Stimulated activated naive CD8-positive, alpha-beta T cell treated with anti-CD3 and anti-CD28 coated beads, Interleukin-15, amount 100 ng/mL, for 72 hours (primary cell): ENCODE measurements at places on chromosomes 2 and 18.
A peak's percentile ranks its signal among the peaks of the same experiment; 100 is the strongest.

DNA sequence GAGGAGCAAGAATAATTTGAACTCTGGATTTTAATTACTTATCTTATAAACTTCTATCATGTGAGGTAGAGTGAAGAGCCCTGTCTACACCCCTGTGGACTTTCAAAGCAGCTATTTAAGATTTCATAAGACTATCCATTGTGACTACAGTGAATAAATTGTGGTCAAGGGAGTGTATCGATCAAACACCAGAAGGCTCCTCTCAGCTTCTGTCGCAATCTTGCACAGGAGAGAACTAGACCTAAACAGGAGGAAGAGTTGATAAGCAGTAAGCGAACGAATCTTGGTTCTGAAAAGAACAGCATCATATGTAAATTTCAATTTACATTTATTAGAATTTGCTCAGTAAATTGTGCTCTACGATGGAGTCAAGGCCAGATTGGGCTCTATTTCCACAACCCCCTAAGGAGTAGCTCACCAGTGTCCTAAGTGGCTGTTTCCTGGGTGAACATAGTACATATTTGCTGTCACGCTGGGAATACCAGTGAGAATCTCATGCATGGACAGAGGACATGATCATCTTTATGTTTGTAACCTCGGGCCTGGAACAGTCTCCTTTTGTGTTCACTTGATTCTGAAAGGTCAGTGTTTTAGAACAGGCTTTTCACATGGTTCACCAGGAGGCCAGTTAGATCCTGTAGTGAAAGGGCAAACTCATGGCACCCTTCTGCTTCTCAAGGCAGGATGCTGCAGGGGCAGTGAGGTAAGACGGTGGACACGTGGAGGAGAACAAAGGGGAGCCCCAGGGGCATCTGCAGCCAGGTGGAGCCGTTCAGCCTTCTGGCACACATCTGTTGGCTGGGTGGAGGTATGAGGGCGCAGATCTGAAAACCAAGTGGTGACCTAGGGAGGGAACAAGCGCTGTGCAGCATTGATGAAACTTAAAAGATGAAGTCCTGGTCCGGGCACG lies 33.3 kb downstream of the NPAS2 start:
- DNase-seq: no peak

GRCh38 chr2:135820003-135820618 lies 16.9 kb downstream of the LCT start:
- peak; percentile 87 for DNase-seq

DNA sequence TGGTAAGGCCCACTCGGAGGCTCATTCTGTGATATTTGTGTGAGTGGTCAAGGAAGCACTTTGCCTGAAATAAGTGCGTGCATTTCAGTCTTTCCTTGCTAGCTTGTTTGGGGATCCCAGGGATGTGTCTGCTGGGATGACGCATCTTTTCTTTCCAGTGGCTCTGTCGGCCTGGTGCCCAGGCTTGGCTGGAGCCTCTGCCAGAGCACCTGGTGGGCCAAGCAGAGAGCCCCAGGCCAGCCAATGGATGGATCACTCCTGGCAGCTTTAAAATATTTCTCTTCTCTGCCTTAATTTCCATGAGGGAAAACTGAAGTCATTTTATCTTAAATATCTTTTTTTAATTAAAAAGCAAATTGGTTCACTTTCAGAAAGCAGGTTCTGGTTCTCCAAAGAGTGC lies 501.8 kb upstream of the HS6ST1 start:
- no peak for DNase-seq

GRCh38 chr2:13433954-13434353 lies 717.2 kb downstream of the TRIB2 start:
- DNase-seq: no peak

- DNase-seq: no peak
Measured at GRCh38 chr2:10501451-10501961, 53.4 kb upstream of the ODC1 start.

- DNase-seq: no peak
Measured at GRCh38 chr2:100182494-100183361, 40.3 kb upstream of the AFF3 start.

GRCh38 chr18:58148954-58149471 lies 105.0 kb downstream of the NEDD4L start:
- DNase-seq: no peak

- no peak for DNase-seq
Measured at GRCh38 chr2:156343940-156344301, 11.4 kb upstream of the NR4A2 start.

GRCh38 chr2:83534416-83534815 lies 924.7 kb downstream of the SUCLG1 start:
- DNase-seq: no peak

DNA sequence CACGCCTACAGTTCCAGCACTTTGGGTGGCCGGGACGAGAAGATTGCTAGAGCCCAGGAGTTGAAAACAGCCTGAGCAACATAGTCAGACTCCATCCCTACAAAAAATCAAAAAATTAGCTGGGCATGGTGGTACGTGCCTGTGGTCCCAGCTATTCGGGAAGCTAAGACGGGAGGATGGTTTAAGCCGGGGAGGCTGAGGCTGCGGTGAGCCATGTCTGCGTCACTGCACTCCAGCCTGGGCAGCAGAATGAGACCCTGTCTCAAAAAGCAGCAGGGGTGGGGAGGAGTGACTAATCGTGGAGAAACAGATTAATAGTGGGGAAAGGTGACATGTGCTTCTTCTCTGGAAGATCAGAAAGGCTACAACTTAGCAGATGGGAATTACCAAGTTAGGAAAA lies 58.1 kb upstream of the GPC1 start:
- DNase-seq: no peak

DNA sequence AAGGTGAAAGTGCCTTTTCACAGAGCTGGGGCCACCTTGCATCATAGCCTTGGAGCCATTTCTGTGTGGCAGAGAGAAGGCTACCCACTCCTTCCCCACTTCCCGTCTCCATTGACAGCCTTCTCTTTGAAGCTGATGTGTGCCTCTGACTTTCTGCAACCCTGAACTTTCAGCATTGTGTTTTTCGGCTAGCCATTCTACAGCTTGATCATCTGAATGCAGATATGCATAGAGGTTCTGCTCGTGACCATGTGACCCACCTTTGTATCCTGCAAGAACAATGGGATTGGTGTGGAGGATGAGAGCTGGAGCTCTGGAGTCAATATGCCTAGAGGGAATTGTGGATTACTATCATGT lies 69.1 kb upstream of the KCNE4 start:
- DNase-seq: no peak

DNA sequence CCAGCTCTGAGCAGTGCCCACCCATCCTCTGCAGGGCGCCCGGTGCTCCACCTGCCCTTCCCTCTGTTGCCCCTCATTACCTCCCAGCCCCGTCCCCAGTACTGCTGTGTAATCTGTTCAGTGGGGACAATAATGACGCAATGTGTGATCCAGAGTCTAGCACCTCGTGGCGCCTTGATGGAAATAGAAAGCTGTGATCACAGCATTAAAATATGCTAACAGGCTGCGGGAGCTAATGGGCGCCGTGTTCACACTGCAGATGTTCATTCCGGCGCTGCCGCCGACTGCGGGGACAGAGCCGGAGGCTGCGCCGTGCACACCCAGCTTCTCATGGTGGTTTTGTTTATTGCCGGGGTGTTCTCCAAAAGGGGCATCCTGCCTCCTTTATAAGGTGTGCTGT lies 235.2 kb downstream of the LDLRAD4 start:
- DNase-seq: no peak

GRCh38 chr2:74138600-74139323 lies 8.9 kb downstream of the BOLA3 start:
- DNase-seq: no peak

- DNase-seq: no peak
Measured at GRCh38 chr18:60040971-60041370, 141.2 kb downstream of the PMAIP1 start.

- DNase-seq: no peak
Measured at GRCh38 chr2:231521-232185, 32.2 kb downstream of the SH3YL1 start.

- DNase-seq: no peak
Measured at GRCh38 chr2:32798829-32799228, 147.9 kb upstream of the LTBP1 start.

GRCh38 chr18:24677011-24677410 lies 216.6 kb downstream of the HRH4 start:
- DNase-seq: no peak

DNA sequence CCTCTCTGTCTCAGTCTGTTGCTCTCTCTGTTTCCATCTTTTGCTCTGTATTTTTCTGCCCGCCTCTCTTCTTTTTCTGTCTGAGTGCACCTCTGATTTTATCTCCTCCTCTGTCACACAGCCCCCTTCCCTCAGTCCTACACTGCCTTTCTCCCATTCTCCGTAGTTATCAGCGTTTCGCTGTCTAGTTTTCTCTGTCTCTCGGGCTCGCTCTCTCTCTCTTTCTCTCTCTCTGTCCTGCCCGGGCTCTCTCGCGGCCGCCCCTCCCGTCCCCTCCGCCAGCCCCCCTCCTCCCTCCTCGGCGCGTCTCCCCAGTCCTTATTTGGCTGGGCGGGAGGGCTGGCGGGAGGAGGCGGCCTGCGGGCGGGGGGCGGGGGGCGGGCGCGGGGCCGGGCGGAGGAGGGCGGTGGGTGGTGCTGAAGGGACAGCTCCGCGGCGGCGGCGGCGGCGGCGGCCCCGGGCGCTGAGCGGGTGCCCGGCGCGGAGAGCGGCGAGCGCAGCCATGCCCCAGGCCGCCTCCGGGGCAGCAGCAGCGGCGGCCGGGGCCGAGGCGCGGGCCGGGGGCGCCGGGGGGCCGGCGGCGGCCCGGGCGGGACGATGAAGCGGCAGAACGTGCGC lies at the start of gene KCNK3:
KCNK3 (plus strand) TSS at position 444 of the 618 bp plus-strand sequence; CDS start at position 598, 154 bp downstream.
- DNase-seq: peak; percentile 42

DNA sequence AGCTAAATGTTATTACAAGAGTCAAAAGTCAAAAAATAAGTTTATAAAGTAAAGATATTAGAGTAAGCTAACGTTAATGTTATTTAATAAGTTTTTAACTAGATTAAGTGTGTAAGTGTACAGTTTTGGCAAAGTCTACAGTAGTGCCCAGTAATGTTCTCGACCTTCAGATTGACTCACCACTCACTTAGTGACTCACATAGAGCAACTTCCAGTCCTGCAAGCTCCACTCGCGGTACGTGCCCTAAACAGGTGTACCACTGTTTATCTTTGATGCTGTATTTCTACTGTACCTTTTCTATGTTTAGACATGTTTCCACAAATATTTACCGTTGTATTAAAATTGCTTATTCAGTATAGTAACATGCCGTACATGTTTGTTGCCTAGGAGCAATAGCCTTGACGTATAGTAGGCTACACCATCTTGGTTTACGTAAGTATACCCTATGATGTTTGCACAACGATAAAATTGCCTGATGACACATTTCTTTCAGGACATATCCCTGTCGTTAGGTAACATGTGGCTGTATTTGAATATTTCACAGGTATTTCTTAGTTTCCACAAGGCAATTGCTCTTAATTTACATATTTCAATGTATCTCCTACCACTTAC lies 1641.9 kb upstream of the PIK3C3 start:
- DNase-seq: no peak

- no peak for DNase-seq
Measured at GRCh38 chr2:30933496-30933895, 126.2 kb upstream of the CAPN13 start.

GRCh38 chr2:179974761-179975160 lies 32.3 kb downstream of the CWC22 start:
- DNase-seq: no peak

- DNase-seq: no peak
Measured at GRCh38 chr2:161147856-161148255, 12.4 kb upstream of the TANK start.

DNA sequence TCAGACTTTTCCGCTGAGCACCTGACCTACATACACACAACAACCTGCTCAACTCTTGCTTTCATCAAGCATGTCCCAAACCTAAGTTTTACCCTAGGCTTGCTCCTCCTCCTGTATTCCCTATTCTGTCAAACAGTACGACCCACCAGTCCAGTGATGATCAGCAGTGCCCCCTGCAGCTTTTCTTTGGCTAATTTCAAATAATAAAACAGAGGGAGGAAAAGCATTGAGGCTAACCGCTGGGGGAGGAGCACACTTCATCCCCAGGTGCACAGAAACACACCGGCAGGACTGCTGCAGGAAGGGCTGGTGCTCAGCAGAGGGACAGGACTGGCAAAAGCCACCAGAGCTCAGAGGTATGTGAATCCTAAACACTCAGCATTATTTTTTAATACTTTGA lies 21.2 kb downstream of the E2F6 start:
- DNase-seq: no peak

DNA sequence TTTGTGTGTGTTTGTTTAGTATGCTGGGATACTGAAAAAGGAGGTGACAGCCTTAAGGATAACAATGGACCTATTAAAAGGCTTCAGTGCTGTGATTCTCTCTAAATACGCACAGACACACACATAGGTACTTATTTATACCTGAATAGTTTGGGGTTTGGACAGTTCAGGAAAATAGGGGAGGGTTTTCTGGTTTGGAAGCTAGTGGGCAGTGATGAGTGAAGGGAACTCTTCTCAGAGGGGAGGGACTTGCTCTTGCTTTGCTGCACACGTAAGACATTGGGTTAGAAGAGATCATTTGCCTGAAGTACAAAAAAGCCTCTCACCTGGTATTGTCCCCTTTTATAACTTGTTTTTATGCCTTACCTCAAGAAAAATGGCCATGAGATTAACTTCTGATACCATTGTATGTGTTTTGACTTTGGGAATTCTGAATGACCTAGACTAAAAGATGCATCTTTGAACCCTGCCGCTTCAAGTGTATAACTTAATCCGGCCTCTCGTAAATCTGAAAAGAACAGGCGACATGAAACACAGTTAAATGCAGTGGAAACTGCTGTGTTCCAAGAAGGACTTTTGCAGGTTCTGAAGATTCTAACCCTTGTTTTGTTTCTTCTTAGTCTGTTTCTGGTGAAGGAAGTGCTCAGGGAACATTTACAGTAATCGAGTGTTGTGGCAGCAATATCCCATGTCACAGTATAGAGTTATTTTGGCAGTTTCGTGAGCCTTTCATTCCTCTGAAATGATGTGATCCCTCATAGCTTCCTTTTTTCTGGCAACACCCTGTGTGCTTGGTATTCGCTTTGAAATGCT lies 2.5 kb downstream of the CRIM1 start:
- no peak for DNase-seq

DNA sequence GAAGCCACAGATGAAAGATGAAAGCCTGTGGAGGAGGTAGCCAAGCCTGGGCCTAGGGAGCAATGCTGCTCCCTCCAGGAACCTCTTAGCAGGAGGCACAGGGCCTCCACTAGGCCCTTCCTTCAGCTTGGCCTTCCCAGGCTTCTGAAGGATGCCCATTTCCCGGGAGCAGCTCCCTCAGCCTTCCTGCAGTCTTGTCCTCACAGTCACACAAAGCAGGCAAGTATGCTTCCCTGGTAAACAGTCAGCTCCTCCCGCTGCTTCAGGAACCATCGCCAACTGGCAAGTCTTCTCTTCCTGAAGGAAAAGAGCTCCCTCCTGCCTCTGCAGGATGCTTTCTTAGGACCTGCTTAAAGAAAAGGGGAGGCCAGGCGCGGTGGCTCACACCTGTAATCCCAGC lies 53.2 kb downstream of the SMAD7 start:
- no peak for DNase-seq

GRCh38 chr2:11583840-11584524 lies 50.1 kb downstream of the GREB1 start:
- peak; percentile 86 for DNase-seq
